Immature natural killer cell (primary cell): ENCODE measurements at places on chromosomes 2 and 18. TPM values are rescaled to one million over a fixed set of nuclear protein-coding genes. Genes with fewer than 3 reads are reported as not detected.
A peak's percentile ranks its signal among the peaks of the same experiment; 100 is the strongest.

- peak; percentile 69 for DNase-seq
Measured at GRCh38 chr18:45664824-45665763, 49.8 kb downstream of the SLC14A2 start.

- DNase-seq = no peak
Measured at GRCh38 chr18:58216071-58216481, 172.1 kb downstream of the NEDD4L start.

DNA sequence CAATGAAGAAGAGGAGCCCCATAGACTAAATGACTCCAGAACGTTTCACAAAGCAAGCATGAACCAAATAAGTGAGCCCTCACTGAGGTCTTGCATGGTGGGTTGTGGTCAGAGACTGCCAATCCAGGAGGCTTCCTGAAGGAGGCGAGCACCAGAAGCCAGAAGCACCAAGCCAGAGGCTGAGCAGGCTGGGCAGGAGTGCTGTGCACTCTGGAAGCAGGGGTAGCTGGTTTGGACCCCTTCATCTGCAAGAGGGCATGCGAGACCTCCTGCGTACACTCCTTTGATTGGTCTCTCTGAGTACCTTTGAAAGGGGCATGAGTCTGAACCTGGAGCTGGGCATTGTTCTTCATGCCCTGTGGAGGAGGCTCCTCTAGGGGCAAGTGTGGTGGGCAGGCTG, 192.5 kb downstream of the HAUS1 start:
- DNase-seq = no peak

DNA sequence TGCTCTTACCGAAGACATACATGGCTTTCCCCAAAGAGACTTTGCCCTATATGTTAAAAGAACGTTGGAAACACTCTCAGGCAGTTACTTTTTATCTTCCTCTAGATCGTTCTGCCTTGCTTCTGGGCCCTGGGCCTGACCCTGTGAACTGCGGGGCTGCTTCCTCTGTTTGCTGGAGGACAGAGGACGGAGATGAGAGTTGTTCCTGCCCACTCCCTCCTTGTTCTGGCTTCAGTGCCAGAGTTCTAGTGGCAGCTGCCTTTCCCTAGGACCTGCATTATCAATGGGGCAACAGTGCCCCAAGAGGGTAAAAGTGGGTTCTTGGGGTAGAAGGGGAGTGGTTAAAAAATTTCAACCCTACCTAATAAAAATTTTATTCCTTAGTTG, 6.5 kb upstream of the FN1 start:
- no peak for DNase-seq

Gene CABLES1
- 0.16 TPM for polyA plus RNA-seq

DNA sequence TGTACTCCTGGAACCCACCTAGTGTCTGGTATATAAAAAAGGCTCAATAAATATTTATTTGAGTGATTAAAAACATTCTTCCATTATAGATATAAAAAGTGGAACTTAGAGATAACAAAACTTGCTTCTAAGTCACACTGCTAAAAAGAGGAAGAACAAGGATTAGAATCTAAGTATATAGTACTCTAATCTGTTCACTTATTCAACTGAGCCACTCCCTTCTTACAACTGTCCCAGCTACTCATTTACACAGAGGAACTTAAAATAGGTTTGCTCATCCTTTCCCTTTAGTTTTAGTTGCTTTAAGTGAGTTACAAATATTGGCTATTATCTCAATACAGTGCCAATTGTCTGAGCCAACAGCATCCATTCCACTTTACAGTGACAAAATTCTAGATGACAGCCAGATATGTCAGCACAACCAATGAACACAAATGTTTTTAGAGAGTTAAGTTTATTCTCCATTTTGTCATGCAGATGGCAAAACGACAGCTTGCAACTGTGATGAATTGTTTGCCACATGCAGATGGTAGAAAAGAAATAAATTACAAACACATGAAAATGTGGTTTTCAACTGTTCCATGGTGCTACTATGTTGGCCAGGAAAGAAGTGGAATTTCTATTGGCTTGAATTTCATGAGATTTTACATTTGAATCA, 280.7 kb upstream of the ZC3H15 start:
- no peak for DNase-seq

Gene UPP2
- polyA plus RNA-seq = not detected

Gene MRPL30
- 18.3 TPM for polyA plus RNA-seq

- DNase-seq = no peak
Measured at GRCh38 chr2:226794751-226795171, 4.9 kb downstream of the IRS1 start.

DNA sequence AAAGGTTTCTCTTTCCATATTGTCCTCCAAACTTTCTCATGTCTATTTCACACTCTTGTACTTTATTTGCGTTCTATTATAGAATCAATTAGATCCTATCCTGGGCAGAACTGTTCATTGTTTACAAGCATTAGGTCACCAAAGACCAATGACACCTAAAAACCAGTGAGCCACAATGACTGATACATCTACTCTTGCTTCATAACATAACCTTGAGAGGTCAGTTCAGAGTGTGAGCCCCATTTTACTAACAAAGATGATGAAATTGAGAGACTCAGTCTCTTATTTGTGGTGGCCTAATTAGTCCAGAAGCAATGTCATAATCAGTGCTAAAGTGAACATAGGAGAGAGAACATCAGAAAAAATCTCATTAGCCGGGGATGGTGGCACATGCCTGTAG, 248.9 kb upstream of the RBBP8 start:
- no peak for DNase-seq

Gene ATRAID
- 391 TPM for polyA plus RNA-seq

DNA sequence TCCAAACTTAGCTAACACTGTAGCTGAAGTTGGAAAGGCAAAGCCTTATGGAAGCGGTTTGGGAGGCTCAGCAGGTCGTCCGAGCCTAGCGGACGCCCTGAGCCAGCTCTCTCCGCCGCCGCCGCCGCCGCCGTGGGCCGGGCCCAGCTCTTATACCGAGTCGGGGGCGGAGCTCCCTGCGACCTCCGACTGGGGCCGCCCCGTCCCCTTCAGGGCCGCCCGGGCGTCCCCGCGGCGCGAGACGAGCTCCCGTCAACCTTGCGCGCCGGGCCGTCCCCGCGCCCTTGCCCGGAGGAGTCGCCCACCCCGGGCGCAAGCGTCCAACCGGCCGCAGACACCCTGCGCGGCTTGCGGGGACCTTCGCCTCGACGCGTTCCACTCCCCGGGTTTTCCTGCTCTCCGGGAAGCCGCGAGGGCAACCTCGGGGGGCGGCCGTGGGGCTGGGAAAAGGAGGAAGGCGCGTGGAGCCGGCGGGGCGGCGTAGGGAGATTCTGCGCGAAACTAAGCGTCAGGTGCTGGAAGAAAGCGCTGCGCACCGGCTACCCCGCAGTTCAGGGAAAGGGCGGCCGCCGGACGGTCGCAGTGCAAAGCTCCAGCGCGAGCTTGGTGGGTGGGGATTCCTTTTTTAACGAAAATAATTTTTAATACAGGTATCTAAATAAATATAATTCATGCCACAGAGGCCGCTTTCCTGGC, at the start of gene SLC40A1:
TSS of gene SLC40A1 (minus strand) at position 129 of the 696 bp plus-strand sequence. CDS start 326 bp downstream, outside the sequence.
- peak; percentile 31 for DNase-seq

- DNase-seq = no peak
Measured at GRCh38 chr2:130353291-130354138, 2.3 kb upstream of the PTPN18 start.

Gene LHCGR
- not detected for polyA plus RNA-seq

Gene MOGAT1
- polyA plus RNA-seq = not detected

- peak; percentile 50 for DNase-seq
Measured at GRCh38 chr2:25822190-25823117, 55.8 kb downstream of the ASXL2 start.

- no peak for DNase-seq
Measured at GRCh38 chr2:142791335-142791734, 86.1 kb upstream of the KYNU start.

DNA sequence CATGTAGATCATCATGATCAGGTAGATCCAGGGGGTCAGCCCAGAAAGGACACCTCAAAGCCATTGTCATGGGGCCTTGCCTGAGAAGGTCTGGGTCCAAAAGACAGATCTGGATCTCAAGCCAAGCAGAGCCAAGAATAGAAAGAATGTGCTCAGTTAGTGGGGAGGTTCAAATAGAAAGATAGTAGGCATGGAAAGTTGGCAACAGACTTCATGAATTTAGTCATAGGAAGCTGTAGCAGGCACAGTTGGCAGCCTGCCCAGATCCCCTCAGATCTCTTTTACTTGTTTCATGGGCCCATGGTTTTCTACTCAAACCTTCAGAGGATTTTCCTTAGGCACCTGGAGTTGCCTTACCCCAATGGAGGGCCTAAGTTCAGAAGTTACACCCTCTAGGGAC, 767.0 kb downstream of the SLC4A3 start:
- DNase-seq = no peak

- DNase-seq = no peak
Measured at GRCh38 chr2:204226305-204226880, 289.8 kb downstream of the ICOS start.

Gene WNT10A
- not detected for polyA plus RNA-seq

DNA sequence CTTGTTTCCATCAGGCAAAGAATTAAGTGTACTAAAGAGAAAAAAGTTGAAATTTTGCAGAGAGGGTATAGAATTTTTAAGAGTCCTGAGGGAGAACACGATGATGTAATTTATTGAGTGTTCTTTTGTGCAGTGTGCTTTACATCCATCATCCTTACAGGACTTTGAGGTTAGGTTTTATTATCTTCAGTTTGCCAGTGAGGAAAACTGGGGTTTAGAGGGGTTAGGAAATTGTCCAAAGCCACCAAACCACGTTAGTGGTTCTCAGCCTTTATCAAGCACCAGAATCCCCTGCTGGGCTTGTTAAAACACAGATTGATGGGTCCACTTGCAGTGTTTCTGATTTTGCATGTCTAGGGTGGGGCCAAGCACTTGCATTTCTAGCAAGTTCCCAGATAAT, 277.5 kb downstream of the KCNS3 start:
- DNase-seq = no peak

DNA sequence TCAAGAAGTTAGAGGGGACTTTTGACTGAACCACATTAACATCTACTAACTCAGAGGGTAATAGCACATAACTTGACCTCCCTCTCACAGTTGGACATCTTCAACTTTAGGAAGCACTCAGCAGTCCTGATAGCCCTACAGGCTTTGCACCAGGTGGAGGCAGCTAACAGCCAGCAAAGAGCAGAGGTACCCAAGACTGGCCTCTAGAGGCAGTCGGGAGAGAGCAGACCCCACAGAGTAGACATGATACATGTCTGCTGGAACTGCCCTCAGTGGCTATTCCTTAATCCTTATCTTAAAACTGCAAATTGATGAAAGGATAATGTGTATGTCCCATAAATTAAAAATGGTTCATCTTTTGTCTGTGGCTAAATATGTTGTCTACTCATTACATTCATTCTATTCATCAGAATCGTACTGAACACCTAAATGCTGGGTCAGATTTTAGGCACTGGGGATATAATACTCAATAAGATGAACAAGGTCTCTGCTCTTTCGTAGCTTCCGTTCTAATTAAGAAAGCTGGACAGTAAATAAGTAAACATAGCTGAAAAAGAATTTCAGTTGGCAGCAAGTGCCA, 49.8 kb downstream of the CAB39 start:
- no peak for DNase-seq
